Pancreas (tissue), 10 donors: ENCODE measurements at places on chromosomes 6 and 20.

DNA sequence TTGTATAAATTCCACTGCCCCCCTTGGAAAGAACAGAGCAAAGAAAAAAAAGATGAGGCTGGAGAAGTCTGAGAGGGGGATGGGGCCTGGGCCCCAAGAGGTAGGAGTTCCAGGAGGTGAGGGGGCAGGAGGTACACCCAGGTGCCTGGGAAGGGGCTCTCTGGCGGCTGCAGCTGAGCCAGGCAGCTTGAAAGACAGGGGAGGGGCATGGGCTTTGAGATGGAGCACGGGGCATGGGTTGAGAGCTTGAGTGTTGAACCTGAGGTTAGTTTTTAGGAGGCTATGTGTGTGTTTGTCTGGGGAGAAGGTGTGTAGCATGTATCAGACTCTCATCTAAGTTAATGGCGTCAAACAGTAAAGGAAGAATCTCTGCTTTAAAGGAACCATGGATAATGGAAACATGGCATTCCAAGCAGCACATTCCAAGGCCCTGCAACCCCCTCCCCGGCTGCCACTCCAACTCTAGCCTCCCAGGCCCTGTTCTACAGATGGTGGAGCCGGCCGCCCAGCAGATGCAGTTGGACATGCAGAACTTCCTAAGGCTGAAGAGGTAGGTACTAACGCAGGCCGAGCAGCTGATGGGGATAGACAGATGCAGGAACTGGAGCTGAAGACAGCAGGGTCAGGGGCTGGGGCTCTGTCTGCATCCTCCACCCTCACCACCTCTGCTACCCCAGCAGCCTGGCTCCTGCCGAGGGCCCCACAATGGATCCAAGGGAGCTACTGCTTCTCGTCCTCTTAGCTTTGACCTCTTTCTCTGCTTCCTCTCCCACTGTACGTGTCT lies 42.1 kb downstream of the MDFI start:
- peak; percentile 53 for DNase-seq

DNA sequence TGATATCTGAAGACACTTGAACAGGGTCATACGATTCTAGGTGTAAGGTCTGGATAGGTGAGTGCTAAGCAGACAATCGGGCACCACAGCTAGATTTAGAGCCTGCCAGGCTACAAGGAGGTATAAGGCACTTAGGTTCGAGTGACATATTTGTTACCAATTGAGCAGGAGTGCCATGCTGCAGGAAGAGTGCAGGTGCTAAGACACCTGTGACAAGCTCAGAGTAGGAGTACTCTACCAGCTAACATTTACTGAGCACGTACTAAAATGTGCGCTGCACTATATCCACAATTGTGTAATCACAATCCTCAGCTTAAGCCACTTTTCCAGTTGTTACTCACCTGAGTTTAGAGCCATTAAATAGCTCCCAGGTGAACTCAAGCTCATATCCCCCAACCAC lies 227.8 kb upstream of the MOCS1 start:
- DNase-seq = no peak

GRCh38 chr20:51628533-51629398 lies 86.2 kb upstream of the NFATC2 start:
- no peak for DNase-seq

DNA sequence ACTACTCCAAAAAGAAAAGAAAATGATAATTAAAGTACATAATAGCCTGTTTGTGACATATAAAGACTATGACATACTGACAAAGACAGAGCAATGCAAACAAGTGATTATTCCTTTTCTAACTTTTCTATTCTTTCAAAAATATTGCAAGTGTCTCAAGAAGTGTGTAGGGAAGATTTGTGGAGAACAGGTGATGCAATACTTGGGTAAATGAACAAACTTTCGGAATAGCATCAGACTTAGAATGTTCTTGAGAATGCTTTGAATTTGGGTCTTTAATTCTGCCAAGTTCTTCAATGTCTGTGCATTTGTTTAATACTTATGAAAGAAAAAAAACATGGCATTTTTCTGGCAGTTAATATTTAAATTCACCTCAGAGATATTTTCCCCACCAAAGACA lies 40.0 kb upstream of the TRDN start:
- no peak for DNase-seq

DNA sequence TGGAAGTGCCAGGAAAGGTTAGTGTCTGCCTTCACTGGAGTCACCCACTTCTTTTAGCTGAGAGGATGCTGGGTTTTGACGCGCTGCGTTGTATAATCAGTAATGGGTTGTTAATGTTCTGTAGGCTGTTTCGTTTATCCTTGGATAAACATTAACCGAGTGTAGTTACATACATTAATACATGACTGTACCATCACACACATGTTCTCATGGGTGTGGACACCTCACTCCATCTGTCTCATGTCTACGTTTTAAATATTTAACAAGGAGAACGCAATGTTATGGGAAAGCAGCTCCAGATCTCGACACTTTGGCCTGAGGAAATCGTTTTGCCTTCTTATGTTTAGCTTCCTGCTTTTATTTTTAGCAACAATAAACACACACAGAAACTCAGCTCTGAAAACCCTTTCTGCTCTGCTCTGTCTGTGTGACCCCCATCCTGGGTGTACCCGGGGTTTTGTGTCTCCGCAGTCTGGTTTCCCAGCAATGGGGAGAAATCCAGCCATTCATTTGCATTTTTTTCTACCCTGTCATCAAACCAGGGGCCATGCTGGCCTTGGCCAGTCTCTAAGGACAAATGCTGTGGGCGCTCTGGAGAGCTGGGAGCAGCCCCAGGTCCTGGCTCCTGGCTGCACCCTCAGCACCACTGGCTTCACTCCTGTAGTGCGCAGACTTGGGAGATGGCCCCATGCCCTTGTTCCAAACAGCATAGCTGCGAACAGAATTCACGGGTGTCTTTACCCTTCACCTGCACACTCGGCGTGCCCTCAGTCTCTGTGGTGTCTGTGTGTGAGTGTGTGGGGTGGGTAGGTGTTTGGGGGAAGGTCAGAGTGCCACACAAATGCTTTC lies 110.8 kb downstream of the ERMARD start:
- no peak for DNase-seq

DNA sequence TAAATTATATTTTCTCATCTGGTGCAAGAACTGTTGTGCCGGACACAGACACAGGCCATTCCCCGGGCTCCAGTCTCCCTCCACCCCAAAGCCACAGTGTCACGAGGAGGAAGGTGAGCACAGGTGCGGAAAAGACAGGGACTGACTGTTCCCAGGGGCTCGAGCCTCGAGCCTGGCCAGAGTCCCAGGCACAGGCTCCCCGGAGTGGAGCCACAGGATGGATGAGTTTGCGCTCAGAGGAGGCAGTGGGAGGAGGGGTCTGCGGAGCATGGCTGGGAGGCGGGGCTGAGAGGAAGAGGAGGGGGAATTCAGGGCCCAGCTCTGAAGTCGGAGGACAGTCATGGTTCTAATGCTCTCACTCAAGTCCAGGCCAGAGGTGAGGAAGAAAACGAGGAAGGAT lies 284.8 kb downstream of the SMOC2 start:
- DNase-seq = no peak

DNA sequence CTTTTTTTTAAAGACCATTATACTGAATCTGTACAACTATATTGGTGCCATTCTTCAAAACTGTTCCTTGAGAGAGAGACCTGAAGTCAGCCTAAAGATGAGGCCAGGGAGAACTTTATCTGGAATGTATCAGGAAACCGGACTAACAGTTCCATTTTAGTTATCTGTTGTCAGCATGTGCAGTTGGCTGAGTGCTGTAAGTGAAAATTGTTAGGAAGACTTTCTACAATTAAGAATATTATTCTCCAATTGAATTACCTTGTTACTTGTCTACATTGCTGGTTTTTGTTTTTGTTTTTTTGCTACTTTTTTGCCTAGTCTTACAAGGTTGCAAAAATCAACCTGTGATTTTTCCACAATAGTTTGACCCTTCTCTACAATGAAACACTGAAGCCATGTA lies 7.5 kb downstream of the CEP57L1 start:
- DNase-seq = no peak

- DNase-seq = peak; percentile 30
Observed at GRCh38 chr6:78831492-78831891, 35.9 kb upstream of the IRAK1BP1 start.

DNA sequence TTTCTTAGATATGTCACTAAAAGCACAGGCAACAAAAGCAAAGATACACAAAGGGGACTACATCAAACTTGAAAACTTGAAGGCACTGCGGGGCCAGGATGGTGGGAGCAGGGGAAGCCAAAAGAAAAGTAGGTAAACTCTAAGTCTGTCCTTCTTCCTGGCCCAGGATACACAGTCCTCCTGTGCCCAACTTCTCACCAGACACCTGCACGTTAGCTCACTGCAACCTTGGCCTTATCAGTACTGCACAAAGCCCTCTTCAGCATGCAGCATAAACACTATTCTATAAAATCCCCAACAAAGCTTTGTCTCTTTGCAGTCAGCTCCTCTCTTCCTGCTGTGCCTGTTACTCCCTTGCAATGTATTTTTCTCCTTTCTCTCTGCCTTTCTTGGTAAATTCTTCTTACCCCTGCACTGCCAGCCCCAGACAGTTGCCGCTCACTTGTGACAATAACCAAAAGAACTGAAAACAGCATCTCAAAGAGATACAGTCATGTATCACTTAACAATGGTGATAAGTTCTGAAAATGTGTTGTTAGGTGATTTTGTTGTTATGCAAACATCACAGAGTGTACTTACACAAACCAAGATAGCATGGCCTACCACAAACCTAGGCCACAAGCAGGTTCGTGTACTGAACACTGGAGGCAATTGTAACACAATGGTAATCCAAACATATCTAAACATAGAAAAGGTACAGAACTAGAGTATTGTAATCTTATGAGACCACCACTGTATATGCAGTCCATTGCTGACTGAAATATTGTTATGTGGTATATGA lies 51.2 kb downstream of the NINL start:
- DNase-seq = no peak

DNA sequence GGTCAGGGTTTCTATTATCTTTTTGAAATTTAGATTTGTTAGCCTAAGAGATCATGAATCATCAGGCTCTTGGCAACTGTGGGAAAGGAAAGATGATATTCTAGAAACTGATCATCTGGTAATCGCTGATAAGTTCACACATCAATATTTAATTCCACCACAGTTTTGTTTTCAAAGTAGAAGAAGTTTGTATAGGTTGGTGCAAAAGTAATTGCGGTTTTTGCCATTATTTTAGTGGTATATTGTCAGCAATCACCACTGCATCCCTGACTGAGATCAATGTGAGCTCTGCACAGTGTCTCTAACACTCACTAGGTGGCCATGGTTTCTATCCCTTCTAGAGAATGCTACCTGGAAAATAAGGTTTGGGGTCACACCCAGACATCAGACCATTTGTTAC lies 17.0 kb upstream of the PXDC1 start:
- no peak for DNase-seq

DNA sequence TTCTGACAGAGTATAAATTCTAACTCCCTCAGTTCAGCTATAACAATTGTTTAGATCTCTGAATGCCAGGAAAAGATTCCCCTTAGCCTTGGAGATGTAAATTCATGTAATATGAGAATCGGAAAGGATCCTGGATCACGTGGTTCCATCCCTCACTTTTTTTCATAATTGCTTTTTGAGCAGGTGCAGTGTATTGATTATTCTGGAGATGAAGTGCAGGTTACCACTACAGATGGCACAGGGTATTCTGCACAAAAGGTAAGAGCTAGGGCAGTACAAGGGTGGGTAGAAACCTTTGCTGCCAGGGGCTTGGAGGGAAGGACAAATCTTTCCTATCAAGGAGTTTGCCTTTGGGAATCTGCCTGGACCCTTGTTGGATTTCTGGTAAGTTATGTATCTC lies 52.7 kb downstream of the KDM1B start:
- no peak for DNase-seq

DNA sequence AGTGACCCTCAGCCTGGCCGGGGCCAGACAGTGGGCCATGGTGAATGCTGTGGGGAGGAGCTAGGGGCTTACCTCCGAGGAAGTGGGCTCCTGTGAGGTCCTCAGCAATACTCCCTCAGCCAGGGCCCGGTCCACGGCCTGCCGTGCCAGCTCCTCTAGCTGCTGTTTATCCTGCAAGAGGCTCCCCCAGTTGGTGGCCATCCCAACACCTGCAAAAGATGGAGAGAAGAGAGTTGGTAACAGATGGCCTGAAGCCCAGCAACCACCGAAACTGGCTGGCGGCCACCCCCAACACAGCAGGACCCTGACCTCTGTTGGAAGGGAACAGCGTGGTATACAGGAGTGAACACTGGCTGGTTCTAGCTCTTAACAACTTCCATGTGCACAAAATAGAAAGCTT lies 4.0 kb downstream of the GSS start:
- DNase-seq = no peak

DNA sequence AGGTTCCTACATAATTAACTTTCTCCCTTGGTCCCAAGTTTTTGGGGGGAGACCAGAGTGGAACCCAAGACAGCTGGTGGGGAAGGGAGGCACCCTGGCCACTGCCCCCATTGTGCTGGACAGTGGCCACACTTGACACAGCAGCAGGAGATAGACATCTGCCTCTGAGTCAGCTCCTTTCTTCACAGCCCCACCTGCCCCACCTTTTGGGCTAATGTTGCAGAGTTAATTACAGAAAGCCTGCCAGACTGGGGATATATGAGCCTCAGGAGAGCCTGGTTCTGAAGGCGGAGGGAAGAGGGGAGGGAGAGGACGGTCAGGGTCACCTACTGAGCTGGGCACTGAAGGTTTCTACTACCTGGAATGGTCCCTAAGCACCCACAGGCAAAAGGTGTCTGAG lies 50.6 kb downstream of the MAFB start:
- DNase-seq = no peak

- DNase-seq = no peak
Observed at GRCh38 chr6:109491207-109491938, 8.4 kb upstream of the ZBTB24 start.

DNA sequence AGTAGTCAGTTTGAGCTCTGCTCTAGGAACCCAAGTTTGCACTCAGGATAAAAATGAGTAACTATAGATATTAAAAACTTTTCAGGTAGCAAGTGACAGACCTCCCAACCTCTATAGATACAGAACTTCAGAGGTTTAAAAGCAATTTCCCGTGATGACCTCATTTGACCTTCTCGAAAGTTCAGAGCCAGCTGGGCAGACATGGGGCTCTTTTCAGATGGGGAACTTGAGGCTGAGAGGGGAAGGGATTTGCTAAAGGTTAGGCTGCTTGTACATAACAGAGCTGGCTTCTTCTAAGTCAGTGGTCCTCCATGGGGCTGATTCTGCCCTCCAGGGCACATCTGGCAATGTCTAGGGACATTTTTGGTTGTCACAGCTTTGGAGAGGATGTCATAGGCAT lies 58.8 kb upstream of the ZNF831 start:
- no peak for DNase-seq

DNA sequence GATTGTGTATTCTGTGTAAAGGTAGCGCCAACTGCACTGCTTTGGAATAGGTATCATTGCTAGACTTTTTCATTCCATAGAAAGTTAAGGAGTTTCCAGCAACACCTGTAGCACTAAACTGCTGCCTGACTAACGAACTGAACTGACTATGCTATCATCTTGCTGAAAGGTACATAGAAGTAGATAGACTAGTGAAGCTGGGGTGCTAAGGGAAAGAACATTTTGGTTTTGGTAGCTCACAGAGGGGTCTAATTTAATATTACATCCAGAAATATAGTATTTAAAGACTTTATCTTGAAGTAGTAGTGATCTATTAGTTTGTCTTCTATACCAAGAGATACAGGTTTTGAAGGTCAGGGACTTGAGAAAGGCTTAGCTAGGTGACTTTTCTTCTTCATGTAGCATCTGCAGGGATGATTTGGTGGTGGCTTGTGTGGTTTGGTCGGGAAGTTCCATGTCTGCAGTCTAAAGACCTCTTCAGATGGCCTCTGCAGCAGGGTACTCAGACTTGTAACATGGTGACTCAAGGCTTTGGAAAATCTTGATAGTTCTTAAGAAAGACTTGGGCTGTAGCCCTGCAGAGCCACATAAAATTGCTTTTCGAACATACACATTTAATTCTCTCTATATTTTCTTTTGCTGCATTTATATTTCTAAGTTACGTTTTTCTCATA lies 10.2 kb downstream of the SENP6 start:
- DNase-seq = no peak
